ENCODE measurements at places on chromosomes 6 and 20.

- no peak for DNase-seq
Measured at GRCh38 chr20:44856856-44857448, 28.6 kb upstream of the YWHAB start.

DNA sequence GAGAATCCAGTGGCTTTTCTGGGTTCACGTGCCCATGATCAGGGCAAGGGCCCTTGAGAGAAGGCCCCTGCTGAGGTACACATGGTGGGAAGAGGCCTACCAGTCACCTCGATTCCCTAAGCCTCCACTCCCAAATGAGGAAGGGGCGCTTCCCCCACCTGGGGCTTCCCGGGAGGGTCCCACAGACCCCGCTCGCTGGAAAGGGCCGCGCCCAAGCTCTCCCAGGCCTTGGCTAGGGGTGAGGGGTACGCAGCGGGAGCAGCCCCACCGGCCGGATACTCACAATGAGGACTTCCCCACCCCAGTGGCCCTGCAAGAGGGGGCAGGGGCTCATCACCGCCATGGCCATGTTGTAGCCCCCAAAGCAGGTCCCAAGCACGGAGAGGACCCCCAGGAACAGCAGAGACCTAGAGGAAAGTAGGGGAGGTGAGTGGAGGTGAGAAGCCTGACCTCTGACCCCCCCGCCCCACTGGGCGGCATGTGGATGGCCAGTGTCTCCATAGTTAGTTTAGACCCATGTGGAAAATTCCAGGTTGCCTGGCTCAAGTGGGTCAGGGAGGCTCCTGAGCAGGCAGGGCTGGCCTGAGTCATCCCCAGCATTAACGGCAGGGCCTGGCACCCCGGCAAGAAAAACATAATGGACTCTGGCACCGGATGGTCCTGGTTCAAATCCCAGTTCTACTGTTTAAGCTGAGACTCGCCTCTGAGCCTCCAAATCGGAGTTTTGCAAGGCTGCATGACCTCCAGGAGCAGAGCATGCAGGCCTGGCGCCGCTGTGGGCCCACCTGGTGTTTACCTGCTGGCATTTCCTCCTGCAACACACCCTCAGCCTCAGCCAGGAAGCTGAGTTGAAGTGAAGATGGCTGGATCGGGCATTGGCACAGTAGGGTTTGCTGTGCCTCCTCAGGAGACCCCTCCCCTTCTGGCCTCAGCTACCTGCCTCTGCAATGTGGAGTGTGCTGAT is 6.6 kb downstream of the SLC52A3 start:
- DNase-seq, result no peak

- no peak for DNase-seq
Measured at GRCh38 chr6:51963980-51964379, 123.4 kb downstream of the PKHD1 start.

- DNase-seq, result no peak
Measured at GRCh38 chr6:113508249-113508648, 348.9 kb upstream of the MARCKS start.

DNA sequence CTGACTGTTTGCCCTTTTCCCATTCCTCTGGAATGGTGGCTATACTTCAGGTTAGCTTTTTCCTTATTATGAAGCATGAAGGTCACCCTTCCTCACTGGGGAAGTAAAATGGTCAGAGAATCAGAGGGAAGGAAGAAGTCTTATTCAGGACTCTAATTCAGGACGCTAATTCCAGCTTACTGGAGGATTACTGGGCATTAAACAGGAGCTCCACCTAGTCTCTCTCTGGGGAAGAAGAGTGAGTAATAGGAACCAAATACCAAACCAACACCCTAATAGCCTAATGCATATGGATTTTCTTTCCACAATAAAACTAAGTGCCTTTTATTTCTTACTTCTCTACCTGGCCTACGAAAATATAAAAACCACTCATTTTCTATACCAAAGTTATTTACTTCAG is 10.1 kb downstream of the CRISP1 start:
- DNase-seq, result no peak

Measured in NCI-H748 treated with DMSO at 0.1 percent for 48 hours (cell line).